ENCODE measurements at places on chromosomes 5 and 9.

- no peak for DNase-seq
Measured at GRCh38 chr5:100668511-100668910, 133.3 kb downstream of the FAM174A start.

- DNase-seq, result no peak
Measured at GRCh38 chr5:164000241-164000640, 494.8 kb downstream of the MAT2B start.

GRCh38 chr9:36470643-36471290, 70.7 kb upstream of the RNF38 start:
- DNase-seq, result no peak

DNA sequence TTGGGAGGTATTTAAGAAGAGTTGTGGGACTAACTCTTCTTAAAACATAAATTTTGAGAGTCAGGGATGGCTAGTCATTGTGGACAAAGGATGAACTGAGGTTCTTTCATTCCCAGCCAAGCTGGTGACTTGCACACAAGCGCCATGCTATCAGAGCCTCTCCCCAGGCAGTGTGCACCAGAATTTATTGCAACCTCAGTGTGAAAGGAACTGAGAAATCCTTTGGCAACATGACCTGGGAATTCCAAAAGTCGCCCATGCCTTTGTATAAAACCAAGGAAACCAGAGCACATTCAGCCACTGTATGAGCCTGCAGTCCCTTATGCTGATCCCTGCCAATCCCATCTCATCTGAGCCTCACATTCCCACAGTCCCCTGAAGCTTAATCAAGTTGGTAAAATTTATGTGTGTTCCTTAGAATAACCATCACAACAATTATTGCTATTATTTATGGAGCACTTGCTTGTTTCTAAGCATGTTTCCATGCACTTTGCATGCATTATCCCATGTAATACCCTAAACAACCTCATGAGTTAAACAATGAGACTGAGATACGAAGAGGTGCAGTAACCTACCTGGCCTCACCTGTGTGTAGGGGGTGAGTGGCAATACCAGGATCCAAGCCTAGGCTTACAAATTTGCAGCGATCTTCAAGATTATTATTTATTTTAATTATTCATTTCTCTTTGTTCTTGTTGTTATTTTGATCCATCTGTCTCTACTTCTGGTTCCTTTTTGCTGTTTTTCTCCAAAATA, 116.4 kb downstream of the NTRK2 start:
- DNase-seq, result no peak

DNA sequence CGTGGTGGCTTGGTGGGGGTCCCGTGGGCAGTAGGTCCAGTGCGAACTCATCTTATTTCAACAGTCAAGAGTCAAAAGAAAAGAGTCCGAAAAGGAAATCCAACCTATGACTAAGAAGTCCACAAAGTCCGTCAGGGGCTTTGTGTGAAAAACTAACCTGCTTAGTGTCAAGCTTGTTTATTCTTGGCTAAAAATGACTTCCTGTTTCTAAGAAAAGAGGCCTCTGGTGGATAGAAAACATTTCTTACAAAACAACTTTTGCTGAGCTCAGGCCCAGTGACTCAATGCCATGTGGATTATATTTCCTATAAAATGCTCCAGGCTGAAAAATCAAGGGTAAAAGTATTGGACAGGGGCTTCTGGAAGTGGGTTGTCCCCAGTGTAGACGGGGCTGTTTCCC, 105.9 kb downstream of the GADD45G start:
- DNase-seq, result no peak

DNA sequence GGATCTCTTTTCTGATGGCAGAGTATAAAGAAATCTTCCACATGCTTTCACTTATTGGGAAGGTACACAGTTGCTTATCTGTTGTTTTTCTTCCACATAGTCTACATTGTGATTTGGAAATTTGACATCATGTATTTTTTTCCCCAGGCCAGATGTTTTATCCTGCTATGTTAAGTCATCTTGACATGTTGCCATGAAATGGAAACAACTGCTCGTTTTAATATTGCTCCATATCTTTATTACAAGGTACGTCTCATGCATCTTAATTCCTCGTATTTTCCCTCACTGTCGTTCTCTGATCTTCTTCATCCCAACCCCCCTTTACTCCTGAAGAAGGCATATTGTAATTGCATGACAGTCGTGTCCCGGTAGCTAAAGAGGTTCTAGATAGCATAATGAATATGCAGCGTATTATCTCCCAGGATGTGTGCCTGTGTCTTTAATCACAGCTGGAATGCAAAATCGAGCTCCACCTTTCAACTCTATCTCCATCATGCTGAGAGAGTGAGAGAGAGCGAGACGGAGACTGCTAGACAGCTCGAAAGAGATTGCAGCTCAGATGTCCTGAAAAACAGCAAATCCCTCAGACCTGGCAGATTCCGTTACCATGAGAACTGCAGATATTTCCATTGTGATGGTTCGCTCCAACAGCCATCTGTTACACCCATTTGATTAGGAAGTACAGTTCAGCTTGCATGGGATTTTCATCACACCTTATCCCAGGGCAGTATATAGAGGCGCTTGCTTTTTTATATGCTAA, 281.7 kb downstream of the TMEM38B start:
- DNase-seq, result no peak

- no peak for DNase-seq
Measured at GRCh38 chr5:17360879-17361278, 137.2 kb upstream of the TAF11L2 start.

GRCh38 chr5:149727336-149728035, 2.6 kb upstream of the PPARGC1B start:
- DNase-seq, result no peak

DNA sequence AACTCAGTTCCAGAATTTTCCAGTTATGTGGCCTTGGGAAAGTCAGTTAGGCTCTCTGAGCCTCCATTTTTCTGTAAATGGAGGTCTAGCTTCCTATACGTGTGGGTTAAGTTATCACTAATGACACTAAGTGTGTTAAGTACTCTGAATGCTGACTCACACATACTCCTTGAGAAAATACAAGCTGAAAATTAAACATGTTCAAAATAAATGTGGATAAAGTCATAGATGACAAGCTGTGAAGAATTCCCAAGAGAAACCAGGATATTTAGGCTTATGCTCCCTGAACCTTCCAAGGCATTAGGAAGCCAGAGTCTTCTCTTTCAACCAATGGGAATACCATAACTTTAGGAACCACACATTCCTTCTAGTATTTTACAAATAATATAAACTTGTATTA, 58.1 kb downstream of the ABCA1 start:
- DNase-seq, result no peak

GRCh38 chr5:147906326-147907095, at the start of gene C5orf46:
Gene C5orf46, minus strand, starts transcription at chr5:147906538. Its CDS starts 37 bp downstream, at chr5:147906501.
- DNase-seq, result no peak

- DNase-seq, result no peak
Measured at GRCh38 chr9:95139126-95139525, 178.4 kb downstream of the FANCC start.

GRCh38 chr5:94240134-94240533, 378.3 kb downstream of the KIAA0825 start:
- DNase-seq, result no peak

DNA sequence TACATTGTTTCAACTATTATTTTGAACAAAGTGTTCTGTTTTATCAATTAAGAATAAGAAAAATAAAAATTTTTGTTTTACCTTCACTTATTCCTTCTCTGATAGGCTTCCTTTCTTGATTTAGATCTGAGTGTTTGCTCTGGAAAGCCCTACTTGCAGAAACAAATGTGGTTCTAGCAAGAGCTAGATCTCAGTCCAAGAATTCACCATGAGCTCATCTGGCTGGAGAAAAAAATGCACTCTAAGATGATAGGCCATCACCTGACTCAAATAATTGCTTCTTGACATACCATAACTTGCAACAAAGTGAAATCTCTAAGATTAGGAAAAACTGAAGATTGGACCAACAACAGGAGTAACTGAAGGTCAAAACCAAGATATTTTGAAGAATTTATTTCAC, 6.3 kb upstream of the RLN2 start:
- no peak for DNase-seq

GRCh38 chr5:82168294-82168693, 109.9 kb downstream of the RPS23 start:
- no peak for DNase-seq

- no peak for DNase-seq
Measured at GRCh38 chr9:107274096-107274495, 9.0 kb upstream of the RAD23B start.

DNA sequence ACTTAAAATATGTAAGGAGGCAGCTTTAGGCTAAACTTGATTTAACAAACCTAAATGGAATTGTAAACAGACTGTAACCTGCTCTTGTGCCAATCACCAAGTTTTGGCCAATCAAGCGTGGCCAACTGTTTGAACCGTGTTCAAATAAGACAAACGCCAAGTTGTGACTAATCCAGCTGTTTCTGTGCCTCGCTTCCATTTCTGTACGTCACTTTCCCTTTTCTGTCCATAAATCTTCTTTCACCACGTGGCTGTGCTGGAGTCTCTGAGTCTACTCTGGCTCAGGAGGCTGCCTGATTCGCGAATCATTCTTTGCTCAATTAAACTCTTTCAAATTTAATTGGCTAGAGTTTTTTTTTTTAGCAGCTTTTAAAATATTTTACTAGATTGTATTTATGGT, 71.3 kb downstream of the LIX1 start:
- DNase-seq, result no peak

DNA sequence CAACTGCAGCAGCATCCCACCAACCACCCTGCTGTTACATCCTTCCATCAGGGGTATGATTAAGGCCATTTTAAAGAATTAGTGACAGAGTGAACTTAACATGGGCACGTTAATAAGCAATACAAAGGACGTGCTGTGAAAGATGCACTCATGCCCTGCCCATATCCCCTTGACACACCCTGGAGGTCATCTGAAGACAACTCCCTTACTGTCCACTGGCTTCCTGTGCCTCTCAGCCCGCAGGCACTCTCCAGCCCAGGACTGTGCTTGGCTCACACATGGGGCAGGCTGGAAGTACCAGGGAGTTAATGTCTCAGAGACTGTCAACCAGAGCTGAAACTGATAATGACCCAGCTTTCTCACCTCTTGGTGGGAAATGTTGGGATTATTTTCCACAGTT, 81.8 kb downstream of the TRIM36 start:
- no peak for DNase-seq

DNA sequence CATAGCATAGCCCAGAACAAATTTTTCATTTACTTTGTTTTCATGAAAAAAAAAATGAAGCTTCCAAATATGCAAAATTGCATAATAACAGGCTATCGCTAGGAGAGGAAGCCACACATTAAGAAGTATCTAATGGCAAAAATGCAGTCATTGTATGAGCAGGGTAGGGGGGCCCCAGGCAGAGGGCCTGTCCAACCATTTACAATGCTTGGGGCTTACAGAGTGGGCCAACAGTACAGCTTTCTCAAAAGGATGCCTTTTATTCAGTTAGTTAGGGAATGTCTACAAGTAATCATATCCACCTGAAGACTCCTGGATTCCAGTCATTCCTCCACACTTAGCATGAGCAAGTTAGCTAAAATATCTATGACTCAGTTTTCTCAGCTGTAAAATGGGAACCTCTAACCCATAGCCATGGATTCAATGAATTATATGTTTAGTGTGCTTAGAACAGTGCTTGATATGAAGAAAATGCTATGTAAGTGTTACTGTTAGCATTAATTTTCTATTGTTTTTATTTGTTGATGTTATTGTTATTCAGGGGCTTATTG, 117.7 kb downstream of the GAS1 start:
- no peak for DNase-seq

DNA sequence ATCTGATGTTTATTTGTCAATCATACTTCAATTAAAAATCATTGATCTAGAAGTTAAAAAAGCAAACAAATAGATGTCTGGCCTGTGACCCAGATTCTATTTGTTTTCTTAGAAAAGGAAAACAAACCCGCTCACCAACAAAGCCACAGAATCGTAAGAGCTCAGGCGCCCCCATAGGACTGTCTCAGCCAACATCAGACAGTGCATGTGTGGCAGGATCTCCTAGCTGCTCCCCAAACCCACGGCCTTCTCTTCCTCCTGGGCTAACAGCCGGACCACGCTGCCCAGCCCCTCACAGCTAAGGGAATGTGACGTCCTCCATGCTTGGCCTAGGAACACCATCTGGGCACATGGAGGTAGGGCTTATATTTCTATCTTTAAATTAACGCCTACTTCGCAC, 19.4 kb downstream of the OR2Y1 start:
- DNase-seq, result no peak

DNA sequence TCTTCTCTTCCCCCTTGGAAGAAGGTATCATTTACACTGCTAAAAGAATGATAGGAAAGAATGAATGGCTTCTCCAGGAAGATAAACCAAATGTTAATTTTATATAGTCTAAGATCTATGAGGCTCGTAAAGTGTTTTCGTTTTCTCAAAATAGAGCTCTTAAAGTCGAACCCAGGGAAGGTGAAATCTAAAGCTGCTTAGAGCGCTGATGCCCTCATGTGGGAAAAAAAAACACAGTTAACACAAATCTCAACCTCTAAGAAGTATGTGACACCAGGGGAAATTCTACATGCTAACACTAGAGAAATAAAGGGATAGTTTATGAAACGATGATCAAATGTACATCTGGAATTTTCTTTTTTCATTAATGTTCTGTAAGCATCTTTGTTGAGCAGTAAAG, 257.9 kb downstream of the RASEF start:
- DNase-seq, result no peak

DNA sequence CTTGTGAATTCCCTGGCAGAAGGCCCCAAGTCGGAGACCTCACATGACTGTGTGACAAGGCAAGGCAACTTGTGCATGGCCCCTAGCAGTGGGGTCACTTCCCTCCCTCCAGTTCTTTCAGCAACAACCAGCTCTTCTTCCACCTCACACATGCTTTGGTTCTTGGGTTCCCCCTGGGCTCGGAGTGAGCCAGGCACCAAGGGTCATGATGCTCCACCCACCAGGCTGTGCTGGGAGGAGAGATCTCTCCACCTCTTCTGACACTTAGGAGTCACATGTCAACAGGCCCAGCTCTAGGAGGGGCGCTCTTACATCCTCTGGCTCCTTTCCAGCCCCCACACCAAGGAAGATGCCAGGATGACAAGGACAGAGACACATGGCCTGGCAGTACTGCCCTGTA, 56.7 kb downstream of the CDH6 start:
- DNase-seq, result no peak

DNA sequence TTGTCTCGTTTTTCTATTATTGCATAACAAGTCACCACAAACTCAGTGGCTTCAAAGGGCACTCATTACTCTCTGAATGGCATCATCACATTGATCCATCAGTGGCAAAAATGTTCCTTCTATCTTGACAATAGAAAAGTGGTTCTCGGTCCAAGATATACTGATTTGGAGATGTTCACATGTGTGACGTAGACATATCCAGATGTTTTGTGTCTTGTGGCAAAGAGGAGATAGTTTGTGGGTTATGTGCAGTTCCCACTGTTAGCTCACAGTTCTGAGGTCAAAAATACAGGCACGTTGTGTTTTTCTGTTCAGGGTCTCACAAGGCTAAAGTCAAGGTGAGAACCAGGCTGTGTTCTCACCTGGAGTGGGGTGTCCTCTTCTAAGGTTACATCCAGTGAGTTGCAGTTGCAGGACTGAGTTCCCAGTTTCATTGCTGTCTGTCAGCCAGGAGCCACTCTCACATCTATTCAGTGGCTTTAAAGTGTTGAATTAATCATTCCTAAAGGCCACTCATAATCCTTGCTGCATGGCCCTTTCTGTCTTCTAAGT, 55.3 kb downstream of the GAS1 start:
- no peak for DNase-seq

GRCh38 chr9:28272127-28272526, 698.8 kb upstream of the C9orf72 start:
- no peak for DNase-seq

All from nucleus accumbens (tissue), 56 donors.